ENCODE measurements at places on chromosomes 3 and 15.

GRCh38 chr3:25585361-25586166 is 79.1 kb downstream of the TOP2B start:
- DNase-seq, result no peak

DNA sequence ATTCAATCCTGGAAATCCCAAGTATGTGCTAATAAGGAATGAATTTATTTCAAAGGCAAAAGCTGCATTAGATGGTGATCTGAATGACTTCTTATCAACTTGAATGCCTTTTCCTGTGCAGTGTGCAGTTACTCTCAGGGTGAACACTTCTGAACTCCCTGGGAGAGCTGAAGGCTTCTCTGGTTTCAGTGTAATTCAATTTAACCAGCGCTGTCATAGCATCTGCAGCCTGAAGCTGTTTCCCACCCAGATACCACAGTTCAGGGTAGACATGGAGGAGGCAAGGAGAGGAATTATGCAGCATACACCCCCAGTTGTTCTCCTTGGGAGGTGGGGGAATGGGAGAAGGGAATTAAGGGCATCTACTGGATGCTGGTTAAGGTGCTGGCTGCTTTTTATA is 49.1 kb upstream of the PRR23C start:
- DNase-seq, result no peak

DNA sequence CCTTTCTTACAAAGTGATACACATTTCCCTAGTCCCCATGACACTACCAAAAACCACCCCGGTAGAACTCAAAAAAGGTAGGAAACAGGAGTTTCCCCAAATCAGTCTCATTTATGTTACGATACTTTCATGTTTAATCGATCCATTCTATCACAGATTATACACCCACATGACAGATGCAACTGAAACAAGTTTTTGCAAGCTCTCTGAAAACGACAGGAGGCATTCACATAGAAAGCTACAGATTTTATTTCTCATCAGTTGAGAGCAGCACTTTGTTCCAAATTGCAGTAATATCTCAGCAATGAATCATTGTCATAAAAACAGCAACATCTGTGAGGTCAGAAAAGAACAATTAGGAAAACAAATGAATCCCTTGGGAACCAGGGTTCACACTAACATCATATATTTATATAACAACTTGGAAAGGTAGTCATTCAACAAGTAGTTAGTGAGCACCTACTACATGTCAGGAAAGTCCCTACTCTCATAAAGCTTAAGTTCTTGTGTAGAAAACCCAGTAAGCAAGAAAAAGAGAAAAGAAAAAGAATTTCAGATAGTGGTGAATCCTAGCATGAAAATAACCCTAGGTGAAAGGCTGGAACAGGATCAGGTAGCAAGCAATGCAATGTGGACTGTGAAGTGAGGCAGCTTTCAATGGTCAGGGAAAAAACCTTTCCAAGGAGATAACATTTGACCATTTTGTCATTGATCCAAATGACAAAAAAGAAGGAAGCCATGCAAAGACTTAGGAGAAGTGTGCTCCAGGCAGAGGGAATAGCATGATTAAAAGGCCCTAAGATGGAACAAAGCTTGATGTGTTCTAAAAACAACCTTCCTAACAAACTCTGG is 8.3 kb downstream of the PLD1 start:
- no peak for DNase-seq

DNA sequence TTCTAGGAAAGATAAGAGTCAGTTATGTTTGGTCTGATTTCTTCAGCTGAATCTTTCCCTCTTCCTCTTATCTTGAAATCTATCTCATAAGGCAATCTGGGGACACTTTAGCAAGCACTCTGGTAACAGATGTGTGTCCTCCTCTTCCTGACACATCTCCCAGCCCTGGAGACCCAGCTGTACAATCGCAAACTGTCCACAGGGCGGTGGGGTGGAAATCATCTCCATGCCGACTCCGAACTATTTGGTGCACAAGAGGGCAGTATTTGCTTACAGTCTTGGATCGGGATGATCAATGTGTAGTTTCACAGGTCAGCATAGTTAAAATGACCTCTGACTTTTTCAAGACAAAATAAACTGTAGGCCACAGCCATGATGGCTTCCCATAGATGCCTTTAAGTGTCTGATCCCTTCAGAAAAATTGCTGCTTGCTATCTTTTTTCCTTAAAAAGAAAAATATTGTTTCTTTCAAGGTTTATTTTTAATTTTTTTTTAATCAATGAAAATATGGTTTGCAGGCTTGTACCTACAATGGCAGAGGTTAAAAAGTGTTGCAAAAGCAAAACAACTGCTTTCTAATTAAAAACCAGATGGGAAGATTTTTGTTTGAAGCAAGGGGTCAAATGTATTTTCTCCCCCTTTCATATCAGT is 17.7 kb downstream of the EEFSEC start:
- DNase-seq, result peak; percentile 36

DNA sequence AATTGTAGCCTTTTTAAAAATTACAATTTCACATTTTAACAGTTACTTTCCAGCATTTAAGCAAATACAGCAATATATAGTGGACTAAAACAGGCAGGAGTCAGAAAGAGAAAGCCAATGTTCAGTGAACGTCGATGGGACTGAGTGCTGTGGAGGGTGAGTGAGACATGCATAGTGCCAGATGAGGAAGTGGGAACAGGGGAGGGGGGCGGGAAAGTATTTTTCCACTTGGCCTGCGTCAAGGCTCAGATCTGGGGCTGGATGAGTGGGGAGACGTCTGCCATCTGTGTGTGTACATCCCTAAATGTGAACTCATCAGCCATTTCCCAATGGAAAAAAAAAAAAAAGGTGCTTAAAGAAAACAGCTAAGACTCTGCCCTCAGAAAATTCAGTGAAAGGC is 19.2 kb upstream of the RAD18 start:
- no peak for DNase-seq

GRCh38 chr3:195282961-195283360 is 12.0 kb upstream of the XXYLT1 start:
- no peak for DNase-seq

DNA sequence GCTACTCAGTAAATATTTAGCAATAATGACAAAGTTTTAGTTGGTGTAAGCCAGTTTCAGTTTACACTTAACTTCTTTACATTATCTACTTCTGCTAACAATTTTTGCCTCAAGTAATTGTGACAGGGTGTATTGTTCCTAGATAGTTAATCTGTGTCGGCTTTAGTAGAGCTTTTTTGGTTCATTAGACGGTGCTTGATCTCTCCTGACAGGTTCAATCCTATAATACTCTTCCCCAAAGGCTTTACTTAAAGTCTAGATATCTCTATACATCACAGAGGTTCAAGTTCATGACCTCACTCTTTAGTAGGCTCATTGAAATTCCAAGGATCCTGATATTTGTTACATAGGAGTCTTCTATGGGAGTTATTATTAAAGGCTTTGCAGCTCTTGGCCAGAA is 365.6 kb upstream of the DPPA4 start:
- no peak for DNase-seq

- DNase-seq, result no peak
Observed at GRCh38 chr15:36358094-36358493, 221.3 kb upstream of the CDIN1 start.

DNA sequence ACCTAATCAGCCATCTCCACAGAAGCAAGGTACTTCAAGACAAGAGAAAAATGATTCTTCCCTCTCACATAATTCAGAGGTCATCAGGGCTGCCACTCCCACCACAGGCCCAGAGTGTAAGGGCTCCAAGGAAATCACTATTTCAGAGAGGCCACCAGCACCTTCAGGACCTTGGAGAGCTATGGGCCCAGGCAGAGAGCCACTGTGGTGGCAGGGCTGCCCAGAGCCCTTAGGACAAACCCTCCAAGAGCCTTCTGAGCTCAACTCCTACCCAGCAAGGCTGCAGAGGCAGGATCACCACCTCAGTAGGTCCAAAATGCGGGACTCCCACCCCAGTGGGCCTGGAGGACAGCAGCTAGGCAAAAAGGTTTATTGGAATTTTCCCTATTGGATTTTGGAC is 17.9 kb upstream of the FAN1 start:
- DNase-seq, result no peak

- DNase-seq, result no peak
Observed at GRCh38 chr3:164515256-164515655, 563.0 kb downstream of the SI start.

GRCh38 chr3:58989955-58990354 is 59.9 kb downstream of the CFAP20DC start:
- no peak for DNase-seq

DNA sequence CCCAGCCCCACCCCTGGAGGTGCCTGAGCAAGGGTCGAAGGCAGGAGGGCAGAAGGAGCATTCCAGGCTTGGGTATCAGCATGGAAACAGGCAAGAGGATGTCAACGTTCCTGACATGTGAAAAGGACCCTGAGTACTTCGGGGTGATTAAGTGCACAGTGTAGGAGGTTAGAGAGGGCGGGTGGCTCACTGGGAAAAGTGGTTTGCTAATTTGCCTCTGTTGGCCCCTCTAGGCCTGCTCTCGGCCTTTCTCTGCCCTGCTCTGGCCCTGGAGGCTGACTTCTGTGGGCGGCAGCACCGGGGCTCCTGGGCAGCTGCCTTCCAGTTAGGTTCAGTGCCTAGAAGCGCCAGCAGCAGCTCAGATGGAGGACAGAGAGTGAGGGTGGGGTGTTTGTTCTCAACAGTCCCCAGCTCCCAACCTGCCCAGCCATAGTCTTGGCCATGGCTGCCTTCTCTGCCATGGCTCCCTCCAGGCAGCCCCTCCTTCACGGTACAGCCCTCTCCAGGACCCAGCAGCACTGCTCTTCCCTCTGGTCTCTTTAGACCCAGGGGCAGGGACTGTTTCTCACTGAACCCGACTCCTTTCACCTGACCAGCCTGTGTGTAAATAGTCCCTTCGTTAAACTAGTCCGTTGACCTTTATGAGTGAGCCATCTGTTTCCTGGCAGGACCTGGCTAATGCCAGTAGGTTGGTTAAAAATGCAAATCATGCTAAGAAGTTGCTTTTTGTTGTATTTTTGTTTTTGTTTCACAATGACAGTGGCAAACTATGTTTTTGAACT is 107.1 kb upstream of the TPM1 start:
- no peak for DNase-seq
